ENCODE measurements at places on chromosomes 3 and 15. TPM values are rescaled to one million over a fixed set of nuclear protein-coding genes. Genes with fewer than 3 reads are reported as not detected.

Gene CFAP100
- not detected for total RNA-seq

Gene LMAN1L
- total RNA-seq: not detected

Gene PTH1R
- total RNA-seq: 286 TPM

Gene PARP9
- 54.0 TPM for total RNA-seq

Gene ACAA1
- 90.0 TPM for total RNA-seq

Gene PROS1
- 56.2 TPM for total RNA-seq

Gene DNAJA4
- total RNA-seq: 31.1 TPM

Gene SLC24A5
- not detected for total RNA-seq

Gene CACNA2D2
- 3.6 TPM for total RNA-seq

Gene ZNF80
- 0.28 TPM for total RNA-seq

Gene FGF12
- total RNA-seq: 1.8 TPM

Gene ANKUB1
- total RNA-seq: not detected

Gene SPSB4
- 0.57 TPM for total RNA-seq

Data from kidney (tissue), 22 donors.